ENCODE measurements at places on chromosomes 13 and 19.

GRCh38 chr13:50131920-50132903 lies 117.0 kb downstream of the KCNRG start:
- DNase-seq: no peak

GRCh38 chr19:1233115-1233667 lies 4.6 kb downstream of the CBARP start:
- no peak for DNase-seq

DNA sequence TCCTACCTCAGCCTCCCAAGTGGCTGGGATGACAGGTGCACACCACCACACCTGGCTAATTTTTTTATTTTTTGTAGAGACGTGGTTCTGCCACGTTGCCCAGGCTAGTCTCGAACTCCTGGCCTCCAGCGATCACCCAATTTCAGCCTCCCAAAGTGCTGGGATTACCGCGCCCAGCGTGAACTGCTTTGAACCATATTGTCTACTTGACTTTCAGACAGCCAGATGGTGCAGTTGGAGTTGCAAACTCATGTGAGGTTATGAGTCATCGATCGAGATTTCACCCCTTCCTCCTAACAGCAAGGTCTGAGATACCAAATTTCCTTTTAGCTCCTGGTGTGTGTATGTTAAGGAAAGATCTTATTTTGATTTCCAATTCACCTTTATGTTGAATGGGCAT lies 2.7 kb downstream of the SLC27A1 start:
- peak; percentile 76 for DNase-seq

DNA sequence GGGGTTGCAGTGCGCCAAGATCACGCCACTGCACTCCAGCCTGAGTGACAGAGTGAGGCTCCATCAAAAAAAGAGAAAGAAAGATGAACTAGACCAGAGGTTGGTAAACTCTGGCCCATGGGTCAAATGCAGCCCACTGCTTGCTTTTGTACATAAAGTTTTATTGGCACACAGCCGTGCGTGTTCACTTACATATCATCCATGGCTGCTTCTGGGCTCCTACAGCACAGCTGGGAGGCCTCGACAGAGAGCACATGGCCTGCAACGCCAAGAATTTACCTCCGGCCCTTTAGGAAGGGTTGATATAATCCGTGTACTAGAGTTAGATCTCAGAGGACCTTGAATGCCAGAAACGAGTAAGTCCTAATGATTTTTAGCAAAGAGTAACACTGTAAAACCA lies 46.0 kb downstream of the GNG7 start:
- no peak for DNase-seq

- peak; percentile 39 for DNase-seq
These were observed 1.9 kb downstream of the BBC3 start for GRCh38 chr19:47228937-47229675.
